ENCODE measurements at places on chromosomes 7 and 10.

DNA sequence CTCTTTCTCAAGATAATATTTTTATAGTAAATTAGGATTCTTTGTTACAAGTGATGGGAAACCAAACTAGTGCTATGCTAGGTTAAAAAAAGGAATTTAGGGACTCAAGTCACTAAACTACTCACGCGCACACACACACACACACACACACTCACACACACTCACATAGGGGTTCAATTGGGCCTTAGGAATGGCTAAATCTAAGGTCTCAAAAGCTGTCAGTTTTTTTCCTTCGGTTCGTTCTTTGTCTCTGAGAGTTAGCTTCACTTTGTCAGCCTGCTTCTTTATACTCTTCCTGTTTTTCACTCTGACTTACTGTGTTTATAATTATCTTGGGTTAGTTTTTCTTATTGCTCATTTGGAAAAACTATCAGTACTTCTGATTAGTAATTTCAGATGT, 138.9 kb downstream of the ADK start:
- DNase-seq: no peak

DNA sequence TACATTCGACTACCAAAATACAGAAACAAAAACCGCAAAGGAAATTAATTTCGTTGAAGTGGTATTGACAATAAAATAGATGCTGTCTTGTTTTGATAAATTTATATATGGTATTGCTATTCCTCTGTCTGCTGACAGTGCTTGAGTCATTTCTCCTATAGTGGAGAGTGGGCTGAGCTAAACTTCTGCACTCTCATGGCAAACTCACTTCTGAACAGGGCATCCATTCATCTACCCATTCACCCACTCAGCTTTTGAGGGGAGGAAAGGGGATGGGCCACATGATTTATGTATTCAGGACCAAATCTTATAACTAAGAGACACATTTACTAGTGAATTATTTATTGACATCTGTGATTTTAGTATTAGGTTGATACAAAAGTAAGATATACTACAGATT, 137.6 kb upstream of the PLXNA4 start:
- DNase-seq: no peak

GRCh38 chr10:93121311-93121710, 47.6 kb downstream of the CYP26A1 start:
- DNase-seq: no peak

- no peak for DNase-seq
Observed at GRCh38 chr10:102540023-102540422, 36.3 kb downstream of the SUFU start.

DNA sequence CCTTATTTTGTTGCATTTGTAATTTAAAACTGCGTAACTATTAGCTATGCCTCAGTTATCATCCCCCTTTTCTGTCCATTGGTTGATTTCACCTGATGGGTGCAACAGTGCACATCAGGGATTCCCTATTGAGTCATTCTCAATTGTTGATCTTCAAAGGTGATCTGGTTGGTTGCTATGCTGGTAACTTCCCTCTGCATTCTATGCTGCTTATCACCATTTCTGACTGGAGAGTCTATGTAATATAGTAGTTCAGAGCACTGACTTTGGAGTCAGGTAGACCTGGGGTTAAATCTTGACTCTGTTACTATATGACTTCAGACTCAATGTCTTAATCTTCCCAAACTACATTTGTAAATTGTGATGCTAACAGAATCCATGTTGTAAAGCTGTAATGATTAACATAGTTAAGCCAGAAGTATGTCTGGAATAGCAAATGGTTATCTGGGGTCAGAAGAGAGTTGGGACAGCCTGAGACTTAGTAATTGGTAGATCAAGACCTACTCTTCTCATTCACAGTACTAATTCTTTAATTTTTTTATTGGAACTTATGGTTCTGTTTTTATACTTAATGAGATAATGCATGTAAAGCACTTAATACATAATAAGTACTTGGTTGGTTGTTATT, 38.1 kb downstream of the EXOC6 start:
- DNase-seq: no peak

DNA sequence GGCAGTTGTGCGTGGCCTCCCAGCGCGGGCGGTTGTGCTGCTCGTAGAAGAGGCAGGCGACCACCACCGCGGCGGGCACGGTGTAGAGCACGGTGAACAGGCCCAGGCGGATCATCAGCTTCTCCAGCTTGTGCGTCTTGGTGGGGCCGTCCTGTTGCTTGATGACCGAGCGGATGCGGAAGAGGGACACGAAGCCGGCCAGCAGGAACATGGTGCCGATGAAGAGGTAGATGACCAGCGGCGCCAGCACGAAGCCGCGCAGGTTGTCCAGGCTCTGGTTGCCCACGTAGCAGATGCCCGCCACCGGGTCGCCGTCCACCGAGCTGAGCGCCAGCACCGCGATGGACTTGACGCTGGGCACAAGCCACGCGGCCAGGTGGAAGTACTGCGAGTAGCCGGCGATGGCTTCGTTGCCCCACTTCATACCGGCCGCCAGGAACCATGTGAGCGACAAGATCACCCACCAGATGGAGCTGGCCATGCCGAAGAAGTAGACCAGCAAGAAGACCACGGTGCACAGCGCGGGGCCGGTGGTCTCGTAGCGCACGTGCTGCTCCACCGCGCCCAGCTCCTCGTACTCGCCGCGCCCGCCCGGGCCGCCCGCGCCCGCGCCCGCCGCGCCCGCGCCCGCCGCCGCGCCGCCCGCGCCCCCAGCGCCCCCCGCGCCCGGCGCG, 2.2 kb downstream of the FZD8 start:
- no peak for DNase-seq

GRCh38 chr10:70555371-70555770, 47.2 kb downstream of the PRF1 start:
- DNase-seq: no peak

DNA sequence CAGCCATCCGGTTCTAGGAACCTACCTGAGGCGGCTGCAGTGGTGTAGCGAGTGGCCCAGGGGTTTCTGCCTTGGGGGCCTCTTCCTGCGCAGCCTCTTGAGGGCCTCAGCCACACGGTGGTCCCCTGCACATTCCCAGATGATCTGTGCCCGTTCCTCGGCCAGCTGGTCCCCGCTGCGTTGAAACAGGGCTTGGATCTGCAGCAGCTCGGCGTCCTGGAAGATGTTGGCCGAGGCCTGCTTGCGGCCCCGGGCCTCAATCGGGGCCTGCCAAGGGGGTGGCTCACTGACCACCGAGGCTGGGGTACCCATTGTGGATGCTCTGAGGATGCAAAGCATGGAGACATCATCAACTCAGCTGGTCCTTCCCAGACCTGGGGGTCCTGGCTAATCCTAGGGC, 7.4 kb downstream of the AVPI1 start:
- no peak for DNase-seq

GRCh38 chr10:10054466-10054865, 963.2 kb upstream of the CELF2 start:
- no peak for DNase-seq

- DNase-seq: no peak
Observed at GRCh38 chr10:767211-767610, 77.7 kb upstream of the DIP2C start.

DNA sequence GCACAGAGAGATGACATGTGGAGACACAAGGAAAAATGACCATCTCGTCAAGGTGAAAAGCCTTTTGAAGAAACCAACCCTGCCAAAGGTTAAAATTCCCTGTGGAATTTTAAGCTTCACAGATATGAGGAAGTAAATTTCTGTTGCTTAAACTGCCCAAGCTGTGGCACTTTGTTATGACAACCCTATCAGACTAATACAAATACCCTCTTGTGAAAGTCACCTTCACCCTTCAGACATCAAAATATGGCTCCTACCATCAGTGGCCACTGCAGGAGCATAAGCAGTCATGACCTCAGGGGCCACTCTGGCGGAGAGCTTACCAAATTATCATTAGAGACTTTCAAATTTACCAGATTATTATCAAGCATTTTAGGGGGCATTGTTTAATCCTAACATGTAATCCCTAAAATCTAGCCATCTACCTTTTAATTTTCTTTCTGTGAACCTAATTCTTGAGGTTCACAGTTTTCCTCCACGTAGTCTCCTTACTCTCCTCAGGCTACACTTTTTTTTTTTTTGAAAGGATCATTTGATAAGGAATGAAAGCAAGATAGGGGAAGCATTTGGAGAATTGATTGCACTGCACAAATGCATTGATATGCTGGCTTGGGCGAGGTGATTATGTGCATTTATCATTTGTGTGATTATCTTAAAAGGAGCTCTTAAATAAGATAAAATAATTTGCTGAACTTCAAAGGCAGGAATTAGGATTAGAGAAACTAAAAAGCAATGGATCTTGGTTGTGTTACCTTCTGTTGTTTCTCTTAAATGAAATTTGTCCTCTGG, 90.3 kb downstream of the TMEM168 start:
- no peak for DNase-seq

DNA sequence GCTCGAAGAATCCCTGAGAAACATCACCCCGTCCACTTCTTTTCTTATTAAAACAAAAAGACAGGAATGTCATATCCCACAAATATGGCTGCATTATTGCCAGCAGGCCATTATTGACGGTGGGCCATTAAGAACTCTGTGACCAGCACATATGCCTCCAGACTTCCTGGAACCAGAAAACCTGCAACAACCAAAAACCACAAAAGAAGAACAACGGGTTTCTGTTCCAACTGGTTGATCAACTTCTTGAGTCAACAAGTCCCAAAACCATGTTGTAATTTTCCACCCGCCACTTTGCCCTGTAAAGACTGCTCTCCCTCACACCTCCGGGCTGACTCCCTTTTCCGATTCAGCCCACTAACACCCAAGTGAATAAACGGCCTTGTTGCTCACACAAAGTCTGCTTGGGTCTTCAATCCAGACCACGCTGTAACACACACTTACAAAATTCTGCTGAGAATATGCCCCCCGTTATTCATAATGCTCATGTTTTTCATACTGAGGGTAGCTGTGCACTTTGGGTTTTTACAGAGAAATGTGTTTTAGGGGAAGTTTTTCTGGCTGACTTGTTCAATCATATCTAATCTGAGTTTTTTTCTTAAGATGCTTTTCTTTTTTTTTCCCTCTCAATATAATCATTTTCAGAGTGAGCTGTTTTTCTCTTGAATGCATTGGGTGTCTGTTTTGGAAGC, 20.7 kb downstream of the ZNF107 start:
- DNase-seq: no peak

- DNase-seq: peak; percentile 20
Observed at GRCh38 chr7:101924171-101924570, 106.7 kb downstream of the CUX1 start.

DNA sequence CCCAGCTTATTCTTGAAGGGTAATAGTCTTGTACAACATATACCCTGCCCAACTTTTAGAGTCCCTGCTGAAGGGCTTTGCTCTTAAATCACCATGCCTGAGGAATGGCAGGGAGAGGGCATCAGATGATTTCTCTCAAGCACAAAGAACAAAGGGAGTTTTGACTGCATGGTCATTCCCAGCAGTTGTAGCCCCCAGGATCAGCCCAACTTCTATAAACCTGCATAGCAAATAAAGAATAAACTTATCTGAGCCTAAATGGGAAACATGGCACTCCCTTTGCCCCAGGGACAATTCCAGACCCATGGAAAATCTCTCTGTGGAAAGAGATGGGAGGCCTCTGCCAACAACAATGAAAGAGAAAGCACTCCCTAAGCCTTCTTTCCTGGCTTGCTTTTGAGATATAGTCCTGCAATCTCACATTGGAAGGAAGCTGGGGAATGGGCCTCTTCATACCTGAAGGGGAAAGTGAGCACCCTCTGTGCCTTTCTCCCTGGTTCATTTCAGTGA, 18.7 kb downstream of the CADPS2 start:
- no peak for DNase-seq

- DNase-seq: no peak
Observed at GRCh38 chr7:116021237-116021636, 9.3 kb downstream of the TFEC start.

DNA sequence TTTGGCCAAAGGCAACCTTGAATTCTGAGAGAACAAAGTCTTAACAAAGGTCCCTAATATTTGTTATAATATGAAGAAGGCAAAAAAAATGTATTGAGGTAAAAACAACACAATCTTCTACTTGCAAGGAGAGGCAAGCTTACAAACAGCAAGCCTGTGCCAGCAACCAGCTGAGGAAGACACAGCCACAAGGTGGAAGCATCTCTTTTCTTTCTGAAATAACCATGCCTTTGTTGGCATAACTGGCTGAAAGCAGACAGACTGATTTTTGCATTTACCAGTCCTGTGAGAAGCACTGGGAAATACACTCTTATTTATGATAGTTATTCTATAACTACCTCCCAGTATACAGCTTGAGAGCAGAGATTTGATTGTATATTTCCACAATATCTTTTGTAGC, 292.0 kb downstream of the PHTF2 start:
- DNase-seq: no peak

- no peak for DNase-seq
Observed at GRCh38 chr7:45638916-45639315, 64.7 kb downstream of the ADCY1 start.

GRCh38 chr7:73683788-73684693, 644 bp downstream of the BUD23 start:
- DNase-seq: no peak

DNA sequence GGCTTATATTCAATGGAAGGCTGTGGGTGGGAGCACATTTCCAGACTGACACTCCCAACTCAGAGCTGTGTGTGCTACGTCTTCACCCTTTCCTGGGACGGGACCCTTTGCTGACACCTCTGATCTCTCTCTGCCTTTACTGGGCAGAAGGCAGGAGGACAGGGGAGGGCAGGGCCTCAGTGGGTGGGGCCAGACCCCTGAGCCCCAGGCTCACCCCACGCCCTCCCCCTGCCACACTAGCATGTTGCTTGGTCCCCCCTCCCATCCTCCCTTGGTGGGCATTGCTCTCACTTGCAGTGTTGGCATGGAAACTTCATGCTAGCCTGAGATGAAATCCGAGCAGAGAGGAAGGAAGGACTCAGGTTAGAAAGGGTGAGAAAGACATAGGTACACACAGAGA, 18.4 kb downstream of the TMEM273 start:
- no peak for DNase-seq

GRCh38 chr10:20596065-20596755, 300.9 kb downstream of the NEBL start:
- no peak for DNase-seq

DNA sequence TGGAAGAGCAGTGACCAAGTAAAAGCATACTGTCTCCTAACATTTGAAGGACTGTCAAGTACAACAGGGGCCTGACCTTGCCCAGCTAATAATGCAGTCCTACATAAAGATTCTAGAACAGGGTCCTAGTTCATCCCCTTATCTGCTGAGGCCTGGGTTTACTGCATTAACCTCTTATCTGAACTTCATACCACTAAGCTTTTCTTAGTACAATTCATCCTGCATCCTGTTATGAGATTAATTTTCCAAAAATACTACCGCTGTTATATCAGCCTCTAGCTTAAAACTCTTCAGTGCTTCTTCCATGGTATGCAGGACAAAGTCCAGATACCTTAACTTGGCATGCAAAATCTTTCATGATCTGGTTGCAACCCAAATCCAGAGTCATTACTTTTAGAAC, 72.5 kb downstream of the CHRM2 start:
- no peak for DNase-seq

DNA sequence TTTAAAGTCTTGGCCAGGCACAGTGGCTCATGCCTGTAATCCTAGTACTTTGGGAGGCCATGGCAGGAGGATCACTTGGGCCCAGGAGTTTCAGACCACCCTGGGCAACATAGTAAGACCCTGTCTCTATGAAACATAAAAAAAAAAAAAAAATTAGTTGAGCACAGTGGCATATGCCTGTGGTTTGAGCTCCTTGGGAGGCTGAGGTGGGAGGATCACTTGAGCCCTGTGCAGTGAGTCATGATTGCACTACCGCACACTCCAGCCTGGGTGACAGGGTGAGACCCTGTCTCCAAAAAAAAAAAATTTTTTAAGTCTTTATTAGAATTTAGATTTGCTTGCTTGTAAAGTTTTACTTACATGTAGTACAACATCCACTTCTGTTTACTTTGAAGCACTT, 14.0 kb downstream of the WNT2 start:
- DNase-seq: no peak

GRCh38 chr7:4074407-4074806, 607.7 kb upstream of the FOXK1 start:
- DNase-seq: no peak

All from suppressor macrophage (primary cell).